ENCODE measurements at places on chromosomes 6 and 20.

DNA sequence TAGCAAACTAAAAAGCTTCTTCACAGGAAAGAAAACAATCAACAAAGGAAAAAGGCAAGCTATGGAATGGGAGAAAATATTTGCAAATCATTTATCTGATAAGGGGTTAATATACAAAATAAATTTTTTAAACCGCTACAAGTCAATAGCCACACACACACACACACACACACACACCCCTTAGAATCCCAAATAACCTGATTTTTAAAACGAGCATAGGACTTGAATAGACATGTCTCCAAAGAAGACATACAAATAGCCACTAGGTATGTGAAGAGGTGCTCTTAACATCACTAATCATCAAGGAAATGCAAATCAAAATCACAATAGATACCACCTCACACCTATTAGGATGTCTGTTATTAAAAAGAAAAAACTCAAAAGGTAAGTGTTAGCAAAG lies 187.7 kb downstream of the TRIM27 start:
- DNase-seq: no peak

DNA sequence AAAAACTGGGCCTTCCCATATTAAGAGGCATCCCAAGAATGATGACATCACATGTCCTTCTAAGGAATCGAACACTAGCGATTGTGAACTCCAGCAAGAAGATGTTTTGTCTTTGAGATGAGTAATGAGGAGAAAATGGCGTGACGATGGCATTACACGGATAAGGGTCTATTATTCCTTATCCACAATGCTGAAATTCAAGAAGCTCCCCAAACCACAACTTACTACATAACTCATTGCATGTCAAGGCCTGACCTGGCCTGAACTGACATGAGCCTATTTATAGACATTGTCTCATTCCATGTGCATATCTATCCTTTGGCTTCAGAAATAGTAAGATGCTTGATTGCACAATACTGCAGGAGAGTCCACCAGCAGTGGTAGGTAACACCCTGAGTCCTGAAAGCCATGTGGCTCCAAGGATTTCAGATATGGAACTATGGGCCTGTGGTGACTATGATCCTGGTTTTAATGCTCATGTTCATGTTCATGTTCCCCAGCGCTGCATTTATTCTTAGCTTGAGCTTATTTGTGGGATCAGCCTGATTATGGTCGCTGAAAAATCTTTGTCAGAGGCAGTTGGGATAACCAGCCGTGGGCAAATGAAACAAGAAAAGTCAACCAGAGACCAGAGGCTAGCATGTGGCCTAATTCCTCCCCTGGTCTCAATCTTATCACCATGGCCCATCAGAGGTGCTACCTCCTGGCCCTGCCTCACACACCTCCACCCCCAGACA lies 183.2 kb upstream of the JARID2 start:
- peak; percentile 86 for DNase-seq

DNA sequence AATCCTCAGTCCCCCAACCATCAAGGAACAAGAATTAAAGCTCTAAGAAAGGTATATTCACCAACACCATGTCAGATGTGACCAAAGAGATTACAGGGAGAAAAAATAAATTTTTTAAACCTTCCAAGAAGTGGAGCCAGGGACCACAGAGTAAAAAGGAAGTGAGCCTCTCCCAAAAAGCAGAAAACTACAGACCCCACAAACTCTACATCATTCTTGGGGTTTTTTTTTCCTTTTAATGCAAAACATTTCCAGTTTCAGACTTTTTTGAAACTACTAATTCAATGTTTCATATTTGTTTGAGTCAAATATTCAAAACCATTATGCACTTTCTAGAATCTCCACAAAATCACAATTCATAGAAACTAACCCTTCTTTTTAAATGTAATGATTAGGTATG lies 6.8 kb upstream of the IL17F start:
- no peak for DNase-seq

- no peak for DNase-seq
Measured at GRCh38 chr6:130500693-130501092, 134.9 kb downstream of the TMEM200A start.

GRCh38 chr6:108837236-108837971 lies 10.8 kb upstream of the ARMC2 start:
- DNase-seq: peak; percentile 78

DNA sequence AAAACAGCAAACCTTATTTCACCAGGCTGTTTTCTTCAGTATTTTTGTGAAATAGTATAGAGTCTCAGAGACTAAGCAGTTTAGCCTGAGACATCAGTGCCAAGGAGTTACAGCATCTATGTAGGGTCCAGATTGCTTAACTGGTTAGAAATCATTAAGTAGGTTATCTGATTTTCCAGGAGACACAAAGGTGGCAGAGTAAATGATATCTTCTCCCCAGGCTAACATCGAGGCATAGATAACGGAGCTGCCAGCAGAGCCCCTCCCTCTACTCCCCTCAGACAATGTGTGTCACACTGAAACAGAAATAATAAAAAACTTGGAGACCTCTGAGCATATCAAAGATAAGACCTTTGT lies 473.0 kb upstream of the CITED2 start:
- no peak for DNase-seq

GRCh38 chr6:109027964-109028363 lies 66.7 kb downstream of the SESN1 start:
- no peak for DNase-seq

GRCh38 chr20:50295762-50296449 lies 105.3 kb downstream of the CEBPB start:
- DNase-seq: no peak

- DNase-seq: no peak
Measured at GRCh38 chr20:23583526-23583925, 15.2 kb upstream of the CST9L start.

DNA sequence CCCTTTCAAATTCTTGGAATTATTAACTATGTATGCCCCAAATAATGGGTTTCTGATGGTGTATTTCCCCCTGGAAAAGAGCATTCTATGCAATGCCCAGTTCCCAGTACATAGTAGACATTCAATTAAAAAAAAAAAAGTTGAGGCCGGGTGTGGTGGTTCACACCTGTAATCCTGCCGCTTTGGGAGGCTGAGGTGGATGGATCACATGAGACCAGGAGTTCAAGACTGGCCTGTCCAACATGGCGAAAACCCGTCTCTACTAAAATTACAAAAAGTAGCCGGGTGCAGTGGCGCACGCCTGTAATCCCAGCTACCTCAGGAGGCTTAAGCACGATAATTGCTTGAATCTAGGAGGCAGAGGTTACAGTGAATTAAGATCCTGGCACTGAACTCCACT lies 83.3 kb upstream of the ZNF217 start:
- DNase-seq: no peak

- DNase-seq: peak; percentile 46
Measured at GRCh38 chr6:106379951-106380350, 19.4 kb downstream of the CRYBG1 start.

DNA sequence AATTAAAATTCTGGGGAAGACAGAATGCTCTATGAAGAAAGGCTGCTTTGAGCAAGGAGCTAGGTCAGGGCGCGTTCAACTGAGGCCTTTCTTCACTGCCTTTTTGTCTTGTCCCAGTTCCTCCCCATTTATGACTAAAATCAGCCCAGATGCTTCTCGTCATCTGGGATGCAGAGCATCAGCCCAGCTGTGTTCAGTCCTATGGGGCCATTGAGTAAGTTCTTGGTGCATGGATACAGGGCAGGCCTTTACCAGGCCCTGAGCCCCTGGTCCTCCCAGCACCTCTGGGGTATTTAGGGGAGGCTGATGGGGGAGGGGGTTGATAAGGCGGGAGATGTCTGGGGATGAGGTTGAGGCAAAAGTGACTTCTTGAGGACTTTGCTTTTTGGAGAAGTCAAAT lies 55.7 kb downstream of the PTPN1 start:
- DNase-seq: no peak
